Non-pigmented ciliary epithelial cell (primary cell): ENCODE measurements at places on chromosomes 6 and 20.

DNA sequence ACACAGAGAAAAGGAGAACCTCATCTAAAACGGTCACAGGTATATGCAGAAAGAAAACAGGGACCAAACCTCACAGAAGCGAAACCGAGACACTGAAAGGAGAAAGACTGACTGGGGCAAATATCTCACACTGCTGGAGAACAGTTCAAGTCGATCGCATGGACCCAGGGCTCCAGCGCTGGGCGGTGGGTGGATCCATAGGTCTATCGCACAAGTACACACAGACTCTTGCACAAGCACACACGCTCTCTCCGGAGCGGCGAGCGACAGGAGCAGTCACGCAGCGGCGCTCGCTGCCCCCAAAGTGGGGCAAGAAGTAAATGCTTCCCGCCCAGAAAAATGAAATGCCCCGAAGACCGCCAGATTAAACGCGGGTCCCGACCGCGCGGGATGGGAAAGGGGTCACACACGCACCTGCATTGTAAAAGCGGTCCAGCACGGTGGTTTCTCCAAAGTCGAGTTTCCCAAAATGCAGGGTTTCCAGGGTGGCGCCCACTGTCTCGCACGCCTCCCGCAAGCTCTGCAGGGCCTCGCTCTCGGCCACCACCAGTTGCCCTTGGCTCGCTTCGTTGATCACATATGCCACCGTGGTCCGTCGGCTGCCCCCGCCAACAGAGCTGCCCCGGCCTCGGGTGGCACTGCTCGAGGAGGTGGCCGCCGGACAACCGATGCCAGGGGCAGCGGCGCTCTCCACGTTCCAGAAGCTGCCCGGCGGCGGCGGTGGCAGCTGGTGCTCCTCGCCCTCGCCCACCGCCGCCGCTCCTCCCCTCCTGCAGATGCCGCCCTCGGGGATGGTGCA, 782 bp downstream of the MAP3K5 start:
- DNase-seq = no peak

DNA sequence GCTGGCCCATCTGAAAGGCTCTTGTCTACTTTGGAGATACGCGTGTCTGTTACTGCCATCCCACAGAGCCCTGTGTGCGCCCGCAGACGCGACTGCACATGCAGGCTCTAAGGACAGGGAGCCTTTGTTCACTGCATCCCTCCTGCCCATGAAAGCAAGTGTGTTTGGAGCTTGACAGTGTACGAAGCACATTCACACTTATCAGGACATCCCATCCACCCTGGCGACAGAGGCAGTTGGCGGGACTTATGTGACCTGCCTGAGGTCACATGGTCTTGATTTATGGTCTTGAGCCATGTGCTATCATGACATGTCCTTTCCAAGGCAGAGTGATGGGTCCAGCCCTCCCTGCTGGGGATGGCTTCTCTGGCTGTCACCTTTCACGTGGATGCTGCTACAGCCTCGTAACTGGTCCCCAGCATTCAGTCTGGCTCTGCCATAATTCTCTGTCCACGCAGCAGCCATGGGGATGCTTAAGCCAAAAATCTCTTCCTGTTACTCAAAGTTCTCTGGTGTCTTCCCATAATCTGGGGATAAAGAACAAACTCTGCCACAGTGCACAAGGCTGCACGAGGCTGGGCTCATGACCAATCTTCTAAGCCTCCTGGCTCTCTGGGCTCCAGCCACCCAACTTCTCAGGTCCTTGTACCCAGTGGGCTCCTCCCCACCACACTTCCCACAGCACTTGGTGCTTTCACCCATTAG, 36.3 kb upstream of the FAM83D start:
- DNase-seq = no peak

GRCh38 chr6:141107591-141108160, 1025.0 kb upstream of the GJE1 start:
- DNase-seq = no peak

GRCh38 chr6:55011034-55011433, 163.3 kb upstream of the HCRTR2 start:
- DNase-seq = no peak

DNA sequence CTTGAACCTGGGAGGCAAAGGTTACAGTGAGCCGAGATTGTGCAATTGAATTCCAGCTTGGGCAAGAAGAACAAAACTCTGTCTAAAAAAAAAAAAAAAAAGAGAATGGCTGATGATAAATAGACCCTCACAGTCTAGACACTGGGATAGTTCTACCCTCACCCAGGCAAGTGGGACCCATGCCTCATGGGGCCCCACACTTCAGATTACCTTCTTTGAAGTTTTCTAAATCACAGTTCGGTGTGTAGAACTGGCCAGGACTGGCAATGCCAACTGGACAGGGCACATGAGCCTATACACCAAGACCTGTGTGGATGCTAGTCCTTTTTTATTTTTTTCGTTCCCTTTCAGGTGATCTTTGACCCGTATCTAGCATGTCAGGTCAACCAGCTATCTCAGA, 24.3 kb upstream of the VIP start:
- no peak for DNase-seq

- DNase-seq = no peak
Measured at GRCh38 chr6:144259986-144260385, 25.1 kb upstream of the UTRN start.

- DNase-seq = no peak
Measured at GRCh38 chr6:35780719-35781118, at the start of gene CLPSL1. TSS of gene CLPSL1 (plus strand) at chr6:35781019. CDS start at chr6:35781111, 92 bp downstream.
